Stimulated activated naive CD8-positive, alpha-beta T cell treated with anti-CD3 and anti-CD28 coated beads, Interleukin-15, amount 100 ng/mL, for 72 hours (primary cell): ENCODE measurements at places on chromosomes 2 and 18.

- no peak for DNase-seq
These were observed 62.2 kb downstream of the SPIRE1 start for GRCh38 chr18:12595571-12596255.

GRCh38 chr2:119481501-119482455 lies 42.5 kb downstream of the SCTR start:
- no peak for DNase-seq

DNA sequence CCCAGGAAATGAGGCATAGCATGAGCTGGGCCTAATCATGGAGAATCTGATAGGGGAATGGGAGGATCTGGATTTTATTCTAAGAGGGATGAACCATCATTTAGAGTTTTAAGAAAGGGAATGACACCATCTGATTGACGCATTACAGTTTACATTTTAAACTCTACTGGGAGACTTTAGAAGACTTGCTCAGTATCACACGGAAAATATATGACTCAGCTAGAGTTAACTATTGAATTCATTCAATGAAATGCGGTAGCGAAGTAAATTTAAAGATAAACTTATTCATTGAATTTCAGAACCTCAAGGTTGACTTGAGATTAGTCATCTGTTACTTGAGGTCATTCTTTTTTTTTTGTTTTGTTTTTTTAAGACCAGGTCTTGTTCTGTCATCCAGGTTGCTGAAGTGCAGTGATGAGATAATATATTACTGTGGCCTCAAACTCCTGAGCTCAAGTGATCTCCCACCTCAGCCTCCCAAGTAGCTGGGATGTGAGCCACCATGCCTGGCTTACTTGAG lies 25.0 kb downstream of the MC4R start:
- DNase-seq, result no peak

DNA sequence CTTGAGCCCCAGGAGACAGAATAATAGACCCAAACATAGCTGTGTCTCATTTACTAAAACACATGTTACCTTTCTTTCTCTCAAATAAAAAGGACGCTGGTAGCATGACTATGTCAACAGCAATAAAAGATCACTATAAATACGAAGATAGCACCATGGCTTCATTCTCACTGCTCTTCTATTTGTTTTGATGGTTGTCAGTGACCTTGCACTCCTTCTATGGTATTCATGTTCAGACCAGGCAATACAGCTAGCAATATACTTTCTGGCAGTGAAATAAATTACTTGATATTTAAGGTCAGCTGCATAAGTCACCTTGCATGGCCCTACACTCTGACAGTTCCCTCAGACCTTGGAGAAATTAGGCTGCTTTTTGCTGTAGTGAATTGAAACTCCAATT lies 263.2 kb upstream of the CDH7 start:
- no peak for DNase-seq

- no peak for DNase-seq
These were observed 2.1 kb upstream of the FBLN7 start for GRCh38 chr2:112136096-112136495.

GRCh38 chr2:174023591-174024523 lies 58.7 kb upstream of the SP3 start:
- DNase-seq, result peak; percentile 54

- DNase-seq, result no peak
These were observed 225.0 kb downstream of the TMEM163 start for GRCh38 chr2:134493797-134494196.

DNA sequence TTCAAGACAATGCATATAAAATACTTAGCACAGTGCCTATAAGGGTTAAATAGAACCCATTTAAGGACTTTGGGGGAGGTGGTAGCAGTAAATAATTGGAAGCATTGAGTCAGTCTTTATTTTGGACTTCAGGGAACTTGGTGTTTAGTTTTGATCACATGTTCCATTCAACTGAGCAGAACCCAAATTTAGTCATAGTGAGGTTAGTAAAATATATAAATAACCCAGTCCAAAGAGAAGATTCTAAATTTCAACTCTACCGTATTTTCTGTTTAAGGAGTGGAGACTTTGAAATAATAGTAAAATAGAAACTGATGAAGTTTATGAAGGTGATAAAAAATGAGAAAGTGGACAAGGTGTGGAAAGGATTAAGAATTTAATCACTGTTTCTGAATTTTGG lies 19.7 kb downstream of the TWSG1 start:
- DNase-seq, result no peak

- DNase-seq, result no peak
These were observed 133.1 kb downstream of the NEDD4L start for GRCh38 chr18:58177004-58177717.

- peak; percentile 80 for DNase-seq
These were observed at the start of gene ARHGAP25 for GRCh38 chr2:68734688-68735525. TSS of gene ARHGAP25 (plus strand) at chr2:68734811. CDS start at chr2:68735200, 389 bp downstream.

- no peak for DNase-seq
These were observed 7.6 kb downstream of the COX5B start for GRCh38 chr2:97653473-97653872.

GRCh38 chr18:2121224-2121623 lies 450.1 kb downstream of the METTL4 start:
- DNase-seq, result no peak

- DNase-seq, result no peak
These were observed 2.7 kb downstream of the C18orf54 start for GRCh38 chr18:54360406-54360805.

GRCh38 chr2:135694711-135695110 lies 46.9 kb upstream of the UBXN4 start:
- no peak for DNase-seq

DNA sequence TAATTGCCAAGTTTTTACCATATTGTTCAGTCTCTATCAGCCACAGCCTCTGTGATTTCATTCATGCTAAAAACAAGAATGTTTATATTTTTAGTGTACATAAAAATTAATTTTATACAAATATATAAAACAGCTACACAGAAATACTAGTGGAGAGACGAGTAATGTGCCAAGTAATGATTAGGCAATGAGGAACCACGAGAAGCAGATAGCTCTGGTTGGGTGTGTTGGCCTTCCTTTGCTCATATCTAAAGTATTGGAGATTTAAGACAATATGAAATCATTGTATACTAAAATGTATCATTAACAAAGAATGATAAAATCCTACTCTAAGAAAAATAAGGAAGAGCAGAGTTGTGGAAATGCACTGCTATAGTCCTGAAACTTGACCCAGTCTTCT lies 326.7 kb downstream of the AGAP1 start:
- DNase-seq, result no peak

GRCh38 chr2:127410871-127411652 lies 7.2 kb upstream of the PROC start:
- no peak for DNase-seq

- DNase-seq, result no peak
These were observed 221.1 kb upstream of the SMAD2 start for GRCh38 chr18:48151421-48152065.

DNA sequence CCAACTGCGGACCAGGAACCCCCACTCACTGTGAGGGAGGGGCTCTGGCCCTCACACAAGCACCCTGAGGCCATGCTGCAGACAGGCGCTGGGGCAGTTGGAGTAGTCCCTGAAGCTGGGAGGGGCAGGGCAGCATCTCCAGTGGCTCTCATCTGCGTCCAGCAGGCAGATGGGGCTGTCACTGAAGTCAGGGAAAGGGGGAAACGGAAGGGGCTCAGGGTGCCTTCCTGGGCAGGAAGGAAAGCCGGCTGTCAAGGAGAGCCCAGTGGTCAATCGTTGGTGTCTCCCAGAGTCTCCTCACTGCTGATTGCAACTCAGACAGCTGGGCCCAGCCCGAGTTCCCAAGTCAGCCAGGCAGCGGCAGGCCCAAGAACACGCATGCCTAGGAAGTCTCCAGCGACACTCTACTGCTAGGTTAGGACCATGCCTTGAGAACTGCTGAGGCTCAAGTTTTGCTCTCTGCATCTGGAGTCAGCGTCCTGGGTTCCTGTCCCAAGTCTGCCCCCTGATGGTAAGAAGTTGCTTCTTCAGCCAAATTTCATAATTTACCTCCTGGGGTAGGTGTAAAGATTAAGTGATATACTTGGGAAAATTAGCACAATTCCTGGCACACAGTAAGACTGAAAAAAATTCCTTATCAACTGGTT lies 27.4 kb upstream of the NMUR1 start:
- DNase-seq, result peak; percentile 56

DNA sequence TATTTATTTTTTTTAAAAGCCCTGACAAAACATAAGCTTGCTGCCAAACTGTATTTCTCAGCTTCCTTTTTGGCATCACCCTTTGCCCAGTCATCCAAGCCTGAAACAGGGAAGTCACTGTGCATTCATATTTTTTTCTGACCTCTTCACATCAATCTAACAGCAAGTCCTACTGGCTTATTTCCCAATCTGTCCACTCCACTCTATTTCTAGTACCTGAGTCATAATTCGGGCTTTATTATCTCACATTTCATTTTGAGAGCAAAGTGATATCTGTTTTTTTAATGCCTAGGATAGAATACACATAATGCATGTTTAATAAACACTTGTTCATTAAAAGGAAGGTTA lies 5.1 kb downstream of the HNMT start:
- no peak for DNase-seq

DNA sequence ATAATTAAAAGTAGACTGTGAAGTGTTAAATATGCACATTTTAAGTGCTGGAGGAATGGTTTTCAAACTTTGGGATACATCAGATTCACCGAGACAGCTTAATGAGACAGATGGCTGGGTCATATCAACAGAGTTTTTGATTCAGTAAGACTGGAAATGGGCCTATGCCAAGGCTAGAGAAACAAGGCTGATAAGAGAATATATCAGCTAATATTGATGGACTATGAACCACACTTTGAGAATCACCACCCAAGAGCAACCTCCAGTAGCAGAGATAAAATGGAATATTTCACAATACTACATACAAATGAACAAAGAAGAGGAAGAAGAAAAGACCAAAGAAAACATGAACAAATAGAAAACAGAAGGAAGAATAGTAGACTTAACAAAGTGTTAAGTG lies 450.2 kb upstream of the KLHL29 start:
- DNase-seq, result no peak

GRCh38 chr2:222572751-222573174 lies 83.1 kb downstream of the FARSB start:
- DNase-seq, result no peak

GRCh38 chr2:140473851-140474250 lies 1657.0 kb downstream of the LRP1B start:
- no peak for DNase-seq

DNA sequence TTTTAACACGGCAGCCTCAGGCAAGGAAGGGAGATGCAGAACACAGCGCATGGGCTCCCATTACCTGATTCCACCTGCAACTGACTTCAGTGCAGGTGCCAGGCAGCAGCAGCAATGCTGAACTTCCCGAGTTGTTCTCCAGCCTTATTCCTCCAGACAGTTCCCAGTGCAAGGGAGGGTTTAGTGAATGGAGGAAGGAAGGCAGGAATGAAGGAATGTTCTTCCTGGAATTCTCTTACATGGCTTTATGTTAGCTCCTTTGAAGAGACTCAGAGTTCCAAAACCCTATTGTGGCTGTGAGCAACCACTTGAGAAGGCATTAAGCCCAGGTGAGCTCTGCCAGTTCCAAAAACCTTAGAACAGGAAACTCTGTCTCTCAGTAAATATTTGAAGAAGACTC lies 45.5 kb downstream of the SERPINB7 start:
- no peak for DNase-seq

GRCh38 chr2:196985511-196986183 lies 59.1 kb upstream of the PGAP1 start:
- DNase-seq, result no peak

- DNase-seq, result no peak
These were observed 567.2 kb downstream of the SATB2 start for GRCh38 chr2:198890490-198890889.

- no peak for DNase-seq
These were observed 191.1 kb downstream of the SETBP1 start for GRCh38 chr18:44871771-44872170.

GRCh38 chr2:82591718-82592117 lies 1867.4 kb downstream of the SUCLG1 start:
- DNase-seq, result no peak

DNA sequence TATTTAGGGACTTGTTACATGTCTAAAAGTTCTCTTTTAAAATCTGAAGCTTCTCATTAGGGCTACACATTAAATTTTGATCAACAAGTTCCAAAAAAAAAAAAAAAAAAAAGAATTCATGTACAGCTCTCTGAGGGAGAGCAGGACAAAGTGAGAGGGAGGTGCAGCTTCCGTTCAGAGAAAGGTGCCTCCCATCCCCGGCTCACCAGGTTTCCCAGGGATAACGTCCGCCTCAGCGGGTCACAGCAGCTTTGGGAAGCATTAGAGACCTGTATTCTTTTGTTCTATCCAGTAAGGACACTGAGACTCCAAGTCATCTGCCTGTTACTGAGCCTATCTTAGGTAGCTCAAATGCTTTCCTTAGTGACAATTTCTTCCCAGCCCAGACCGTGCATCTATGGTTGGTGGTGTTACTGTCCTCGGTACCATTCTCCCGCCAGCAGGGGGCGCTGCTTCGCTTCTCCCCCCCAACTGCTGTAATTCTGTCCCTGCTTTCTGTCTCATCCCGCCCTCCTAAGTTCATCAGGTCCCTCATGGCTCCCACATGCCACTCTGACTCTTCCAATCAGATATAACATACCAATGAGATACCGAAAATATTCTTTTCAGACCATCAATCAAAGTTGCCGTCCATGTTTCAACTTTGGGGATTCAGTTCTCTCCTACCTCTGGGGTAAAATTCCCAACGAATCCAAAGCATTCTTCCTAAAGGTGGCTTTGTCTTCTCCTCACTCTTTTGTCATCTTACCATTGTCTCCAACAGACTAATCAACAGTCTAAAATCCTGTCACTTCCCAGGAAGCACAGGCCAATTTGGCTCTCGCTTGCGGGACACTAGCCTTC lies 466.5 kb downstream of the METTL4 start:
- DNase-seq, result peak; percentile 31

DNA sequence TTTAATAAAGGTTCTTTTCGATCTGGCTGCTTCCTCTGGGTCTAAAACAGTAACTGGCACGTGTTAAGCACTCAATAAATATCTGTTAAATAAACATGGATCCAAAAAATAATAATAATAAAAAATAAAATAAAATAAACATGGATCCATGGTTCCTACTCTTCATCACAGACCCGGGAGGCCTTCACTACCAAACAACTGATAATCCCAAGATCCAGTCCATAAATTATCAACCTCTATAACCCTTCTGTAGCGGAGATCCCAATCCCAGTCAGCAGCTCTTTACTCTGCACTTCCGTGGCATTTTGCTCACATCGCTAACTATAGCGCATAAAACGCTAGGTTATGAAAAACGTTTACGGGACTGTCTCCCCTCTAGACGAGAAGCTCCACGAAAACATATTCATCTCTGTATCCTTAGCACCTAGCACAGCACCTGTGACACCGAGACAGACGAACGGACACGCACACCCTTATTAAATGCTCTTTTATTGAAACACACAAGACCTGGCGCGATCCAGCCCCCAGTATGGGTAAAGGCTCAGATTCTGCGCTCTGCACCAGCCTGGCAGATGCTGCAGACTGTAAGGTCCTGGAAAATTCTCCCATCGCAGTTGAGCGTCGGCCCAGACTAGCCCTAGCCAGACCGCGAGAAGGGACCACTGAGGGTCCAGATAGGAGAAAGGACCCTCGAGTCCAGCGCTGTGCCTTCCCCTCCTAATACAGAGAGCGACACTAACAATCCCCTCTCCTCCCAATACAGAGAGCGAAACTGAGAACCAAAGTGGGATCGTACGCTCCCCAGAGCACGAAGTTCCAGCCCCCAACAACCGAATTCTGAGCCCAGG lies 770 bp downstream of the NBAS start:
- DNase-seq, result peak; percentile 6

- DNase-seq, result peak; percentile 36
These were observed at the start of gene NPAS2 for GRCh38 chr2:100819370-100820272. TSS of gene NPAS2 (plus strand) at chr2:100820139. CDS start at chr2:100904755, 84,616 bp downstream.
